DMS53 (cell line): ENCODE measurements at places on chromosomes 2 and 18.

DNA sequence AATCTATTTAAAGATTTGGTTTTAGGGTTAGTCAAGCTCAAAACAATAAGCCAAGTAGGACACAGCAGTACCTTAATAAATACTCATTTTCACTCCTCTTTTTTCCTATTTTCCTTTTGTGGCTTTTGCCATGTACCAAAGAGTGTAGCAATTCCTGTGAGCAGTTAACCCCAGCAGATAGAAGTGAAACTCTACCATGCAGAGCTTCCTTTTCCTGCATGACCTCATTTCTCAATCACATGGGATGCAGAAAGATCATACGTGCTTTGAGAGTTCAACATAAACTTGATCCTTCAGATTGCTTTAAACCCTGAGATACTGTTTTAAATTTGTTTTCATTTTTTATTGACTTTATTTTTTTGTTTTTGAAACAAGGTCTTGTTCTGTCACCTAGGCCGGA lies 99.1 kb upstream of the ARHGAP15 start:
- DNase-seq: no peak

DNA sequence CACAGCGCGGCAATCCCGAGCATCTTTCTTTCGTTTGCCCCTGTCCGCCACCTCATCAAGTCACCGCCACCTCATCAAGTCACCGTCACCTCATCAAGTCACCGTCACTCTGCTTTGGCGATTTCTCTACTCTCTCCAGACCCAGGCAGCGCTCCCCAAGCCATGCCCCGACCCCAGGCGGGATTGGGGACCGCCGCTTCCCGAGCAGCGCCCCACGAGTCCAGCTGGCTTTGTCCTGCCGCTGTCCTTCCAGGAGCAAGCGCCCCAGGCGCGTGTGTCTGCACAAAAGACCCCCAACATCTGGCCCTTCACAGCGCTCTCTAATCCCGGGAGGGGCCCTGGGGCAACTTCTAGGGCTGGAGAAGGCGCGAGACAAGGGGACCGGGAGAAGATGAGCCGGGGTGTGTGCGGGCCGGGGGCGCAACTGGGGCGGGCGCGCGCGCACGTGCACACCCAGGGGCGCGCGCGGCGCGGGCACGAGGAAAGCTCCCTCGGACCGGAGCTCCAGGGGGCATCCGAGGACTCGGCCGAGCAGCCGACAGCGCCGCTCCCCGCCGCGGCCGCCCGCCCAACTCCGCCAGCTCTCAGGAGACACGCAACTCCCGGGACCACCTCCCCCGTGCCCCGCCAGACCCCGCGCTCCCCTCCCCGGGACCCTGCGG lies 633 bp upstream of the RNF152 start:
- peak; percentile 82 for DNase-seq

- peak; percentile 92 for DNase-seq
Measured at GRCh38 chr2:196987649-196988364, 61.3 kb upstream of the PGAP1 start.

GRCh38 chr2:69292256-69292655 lies 94.8 kb downstream of the GFPT1 start:
- no peak for DNase-seq

GRCh38 chr2:102619414-102620319 lies at the start of gene SLC9A2:
Gene SLC9A2, plus strand, starts transcription at chr2:102619553. Its CDS starts 296 bp downstream, at chr2:102619849.
- DNase-seq: peak; percentile 89
